Pulmonary artery endothelial cell (primary cell): ENCODE measurements at places on chromosomes 16 and 17. TPM values are rescaled to one million over a fixed set of nuclear protein-coding genes. Genes with fewer than 3 reads are reported as not detected.
A peak's percentile ranks its signal among the peaks of the same experiment; 100 is the strongest.

- DNase-seq: no peak
Observed at GRCh38 chr17:64020056-64020766, at the start of gene ICAM2. Gene ICAM2 (minus strand): TSS chr17:64020633. CDS start chr17:64006691, 13,942 bp downstream.

DNA sequence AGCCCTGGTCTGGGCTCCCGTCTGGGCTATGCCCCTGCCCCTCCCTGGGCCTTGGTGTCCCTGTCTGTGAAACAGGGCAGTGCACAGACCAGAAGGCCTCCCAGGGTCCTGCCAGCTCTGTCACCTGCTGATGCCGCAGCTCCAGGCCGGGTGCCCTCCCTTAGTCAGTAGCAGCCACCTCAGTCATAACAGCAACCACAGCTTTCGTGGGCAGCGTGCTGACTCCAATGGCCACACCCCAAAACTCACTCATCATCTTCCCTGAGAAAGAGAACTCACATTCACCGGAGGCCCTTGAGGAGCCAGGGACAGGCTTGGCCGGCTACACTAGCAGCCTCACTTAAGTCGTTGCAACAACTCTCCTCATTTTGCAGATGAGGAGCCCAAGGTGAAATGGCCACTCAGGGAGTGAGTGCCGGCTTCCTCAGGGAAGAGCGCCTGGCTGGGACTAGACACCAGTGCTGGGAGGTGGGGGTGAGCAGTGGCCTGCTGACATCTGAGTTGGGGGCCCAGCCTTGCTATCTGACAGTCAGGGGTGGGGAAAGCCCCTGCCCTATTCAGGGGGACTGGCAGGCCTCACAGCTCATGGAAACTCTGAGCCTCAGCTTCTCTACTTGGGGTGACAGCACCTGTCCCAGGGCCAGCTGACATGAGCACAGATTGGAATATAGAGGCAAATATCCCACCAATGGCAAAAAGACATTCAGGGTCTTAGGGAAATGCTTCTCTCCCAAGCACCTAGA, 22.6 kb downstream of the SLC5A10 start:
- no peak for DNase-seq

- DNase-seq: no peak
Observed at GRCh38 chr17:41796121-41796895, 9.8 kb upstream of the JUP start.

- DNase-seq: no peak
Observed at GRCh38 chr17:67171560-67171959, 73.4 kb downstream of the HELZ start.

TMC8 gene
- total RNA-seq: under 0.01 TPM in 1 of 2 replicates, not detected in the other

- peak; percentile 70 for DNase-seq
Observed at GRCh38 chr16:67542464-67542863, 13.8 kb downstream of the RIPOR1 start.

TMEM92 gene
- total RNA-seq: not detected in 2 replicates

ZNF205 gene
- 21.3 and 22.5 TPM in 2 replicates for total RNA-seq

DNA sequence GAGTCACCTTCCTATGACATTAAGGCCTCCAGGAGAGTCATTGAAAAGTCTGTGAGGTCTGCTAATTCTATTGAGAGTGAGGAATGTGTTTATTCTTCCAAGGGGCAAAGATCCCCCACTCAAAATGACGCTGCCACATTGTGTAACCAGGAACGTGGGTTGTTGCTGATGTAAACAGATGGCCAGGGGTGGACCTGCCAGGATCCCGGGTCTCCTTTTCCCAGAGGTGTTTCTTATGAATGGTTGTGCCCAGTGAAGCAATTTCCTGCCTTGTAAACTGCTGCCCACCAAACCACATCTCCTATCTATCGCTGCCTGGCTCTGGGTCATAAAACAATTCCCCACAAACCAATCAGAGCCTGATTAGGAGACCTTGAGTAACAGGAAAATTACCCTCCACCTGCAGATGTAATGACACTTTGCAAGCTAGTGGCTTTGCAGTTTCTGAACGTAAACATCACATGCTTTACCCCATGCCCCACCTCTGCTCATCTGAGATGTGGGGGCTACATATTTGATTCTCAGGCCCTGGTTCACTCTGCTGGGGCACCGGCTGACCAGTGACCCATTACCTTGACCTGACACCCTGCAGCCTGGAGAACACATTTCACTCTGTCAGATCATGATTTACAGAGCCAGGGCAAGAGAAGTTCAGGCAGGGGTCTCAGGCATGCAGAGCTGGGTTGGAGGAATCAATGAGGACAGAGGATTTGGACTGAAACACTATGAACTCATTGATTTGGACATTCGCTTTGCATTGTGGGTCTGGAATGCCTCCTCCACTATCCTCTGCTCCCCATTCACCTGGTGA, 33.1 kb upstream of the DDX52 start:
- DNase-seq: no peak

DNA sequence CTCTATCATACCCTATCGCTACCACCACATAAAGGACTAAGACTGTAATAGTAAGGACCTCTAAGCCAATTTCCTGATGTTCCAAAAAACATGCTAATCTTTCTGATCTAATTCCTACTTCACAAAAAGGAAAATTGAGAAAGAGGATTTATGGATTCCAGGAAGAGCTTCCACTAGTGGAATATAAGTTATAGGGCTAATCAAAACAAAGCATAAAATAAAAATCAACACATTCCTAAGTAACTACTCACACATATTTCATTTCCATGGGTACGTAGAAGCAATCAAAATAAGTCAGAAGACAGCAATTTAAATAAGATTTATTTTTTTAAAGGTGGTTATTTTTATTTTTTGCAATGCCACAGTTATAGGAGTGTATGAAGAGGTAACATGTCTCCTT, 12.4 kb downstream of the CCDC43 start:
- peak; percentile 20 for DNase-seq

DNA sequence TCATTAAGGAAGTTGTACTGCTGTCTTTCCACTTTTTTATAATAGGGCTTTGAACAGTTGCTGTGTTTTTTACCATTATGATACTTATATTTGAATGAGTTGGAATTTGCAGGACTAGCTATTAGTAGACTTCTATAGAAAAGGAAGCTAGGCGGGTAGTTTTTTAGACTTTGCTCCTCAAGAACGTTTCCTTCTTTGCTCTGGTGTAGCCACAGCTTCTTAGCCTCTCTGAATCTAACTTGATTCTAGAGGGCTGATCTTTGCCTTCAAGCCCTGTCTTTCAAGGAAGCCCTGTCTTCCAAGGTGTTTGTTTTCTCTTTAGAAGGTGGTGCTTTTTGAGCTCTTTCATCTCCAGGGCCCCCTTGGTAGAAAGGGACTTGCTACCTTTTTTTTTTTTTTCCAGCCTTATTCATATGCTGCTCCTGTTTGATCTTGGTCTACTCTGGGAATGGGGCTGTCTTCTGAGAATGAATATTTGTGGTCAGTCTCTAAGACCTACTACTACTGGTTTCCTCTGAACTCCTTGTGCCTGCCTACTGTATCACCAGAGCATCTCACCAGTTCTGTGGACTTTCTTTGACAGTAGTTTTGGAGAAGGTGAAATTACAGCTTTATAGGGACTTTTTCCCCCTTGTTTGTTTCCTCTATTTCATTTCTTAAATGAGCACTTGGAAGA, 52.3 kb upstream of the RASL10B start:
- DNase-seq: no peak

MYL4 gene
- total RNA-seq: 0.33 and 0.81 TPM in 2 replicates

CRHR1 gene
- not detected in 2 replicates for total RNA-seq

ABCA8 gene
- total RNA-seq: 45.5 and 51.0 TPM in 2 replicates

DNA sequence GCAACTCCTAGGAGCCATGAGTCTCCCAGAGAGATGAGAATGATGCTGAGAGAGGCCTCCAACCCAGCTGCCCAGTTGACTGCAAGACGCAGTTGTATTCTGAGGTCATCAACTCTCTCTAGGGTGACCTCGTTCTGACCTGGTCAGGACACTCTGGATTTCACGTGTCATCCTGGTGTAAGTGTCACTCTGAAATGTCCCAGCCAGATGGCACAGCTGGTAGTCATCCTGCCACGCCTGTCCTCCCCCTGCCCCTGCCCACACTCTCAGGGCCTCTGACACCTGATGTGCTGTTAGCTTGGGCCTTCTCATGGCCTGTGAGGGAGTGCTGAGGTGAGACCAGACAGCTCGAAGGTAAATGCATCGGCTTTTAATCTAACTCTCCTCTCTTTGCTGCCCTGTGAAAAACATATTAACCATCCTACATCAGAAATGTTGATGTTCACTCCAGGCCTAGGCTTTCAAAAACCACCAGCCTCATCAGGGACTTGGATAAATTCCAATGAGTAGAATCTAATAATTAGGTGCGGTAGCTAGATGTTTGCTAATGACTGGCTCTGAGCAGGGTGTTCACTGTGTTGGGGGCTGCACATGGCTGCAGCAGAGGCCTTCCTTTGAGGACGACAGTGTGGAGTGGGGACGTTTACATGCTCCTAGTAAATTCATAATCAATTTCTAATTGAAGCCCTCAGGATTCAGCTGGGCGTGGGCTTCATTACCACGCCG, 13.8 kb downstream of the MLYCD start:
- DNase-seq: no peak

- DNase-seq: no peak
Observed at GRCh38 chr16:86205521-86206245, 304.6 kb upstream of the FOXF1 start.

DNA sequence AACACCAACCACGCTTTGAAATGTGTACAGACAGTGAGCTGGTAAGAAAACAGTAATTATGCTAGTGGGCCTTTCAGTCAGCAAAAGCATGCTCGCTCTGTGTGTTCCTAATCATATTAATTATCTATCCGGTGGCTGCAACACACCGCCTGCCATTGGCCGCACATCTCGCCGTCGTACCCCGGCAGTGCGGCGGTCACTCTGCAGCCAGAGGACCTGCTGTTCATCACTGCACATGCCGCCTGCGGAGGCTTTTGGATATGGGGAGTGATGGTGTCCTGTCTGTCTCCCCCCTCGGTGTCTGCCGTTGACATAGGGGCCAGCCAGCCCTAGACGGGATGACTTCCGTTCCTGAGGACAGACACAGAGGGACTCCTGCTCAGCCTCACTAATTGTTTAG, 68.5 kb downstream of the RPA1 start:
- DNase-seq: no peak

GRCh38 chr17:73404246-73404645, 92.4 kb upstream of the CDC42EP4 start:
- DNase-seq: no peak

DNA sequence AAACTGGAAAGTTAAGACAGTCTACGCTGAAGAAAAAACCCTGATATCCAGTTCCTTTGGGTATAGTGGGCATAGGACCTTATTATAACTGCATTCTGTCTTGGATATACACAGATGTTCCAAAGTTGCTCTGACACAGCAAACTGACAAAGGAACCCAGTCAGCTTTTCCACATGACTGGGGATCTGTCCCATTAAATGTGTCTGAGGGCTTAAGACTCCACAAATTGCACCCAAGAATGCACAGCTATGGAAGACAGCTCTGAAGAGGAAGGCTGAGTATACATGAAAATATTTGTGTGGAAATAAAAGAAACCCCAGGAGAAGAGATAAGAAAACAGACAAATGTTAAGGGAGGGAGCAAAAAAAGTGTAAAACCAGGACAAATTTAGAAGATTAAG, 114.1 kb downstream of the SPAG9 start:
- no peak for DNase-seq

GRCh38 chr16:73126525-73126853, 78.6 kb upstream of the ZFHX3 start:
- no peak for DNase-seq

DNA sequence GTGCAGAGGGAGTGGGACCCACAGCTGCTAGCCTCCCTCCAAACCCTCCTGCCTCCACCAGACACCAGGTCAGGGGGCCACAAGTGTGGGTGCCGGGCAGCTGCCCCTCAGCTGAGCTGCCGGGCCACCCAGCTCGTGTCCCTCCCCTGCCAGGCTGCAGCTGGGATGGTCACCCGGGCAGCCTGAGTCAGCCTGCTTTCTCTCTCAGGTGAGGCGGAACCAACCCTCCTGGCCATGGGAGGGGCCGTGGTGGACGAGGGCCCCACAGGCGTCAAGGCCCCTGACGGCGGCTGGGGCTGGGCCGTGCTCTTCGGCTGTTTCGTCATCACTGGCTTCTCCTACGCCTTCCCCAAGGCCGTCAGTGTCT, 6.9 kb downstream of the SLC16A3 start:
- no peak for DNase-seq

WNK4 gene
- total RNA-seq: 0.33 and 2.6 TPM in 2 replicates

SCNN1B gene
- total RNA-seq: not detected in 2 replicates

GRCh38 chr16:67423611-67424260, 7.2 kb upstream of the HSD11B2 start:
- no peak for DNase-seq

DNA sequence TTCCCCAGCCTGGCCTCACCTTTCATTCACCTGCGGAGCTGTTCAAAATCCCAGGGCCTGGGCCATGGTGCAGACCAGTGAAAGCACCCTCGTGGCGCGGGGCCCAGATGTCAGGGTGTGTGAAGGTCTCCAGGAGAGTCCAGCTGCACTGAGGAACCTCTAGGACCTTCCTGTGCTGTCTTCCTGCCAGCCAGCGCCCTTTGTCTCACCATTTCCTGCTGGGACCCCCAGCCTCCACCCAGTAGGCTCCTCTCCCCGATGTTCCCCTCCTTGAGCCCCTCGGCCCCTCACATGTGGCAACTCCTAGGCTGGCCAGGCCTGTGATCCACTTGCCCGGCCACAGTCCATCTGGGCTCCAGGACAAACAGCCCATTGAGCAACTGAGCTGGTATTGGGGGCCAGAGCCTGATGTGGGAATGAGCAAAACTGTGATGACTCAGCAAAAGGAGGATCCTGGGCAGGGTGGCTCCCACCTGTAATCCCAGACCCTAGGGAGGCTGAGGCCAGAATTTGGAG, 677 bp downstream of the SULT1A2 start:
- no peak for DNase-seq

- DNase-seq: no peak
Observed at GRCh38 chr17:82151106-82151957, 53.3 kb upstream of the FASN start.

DNA sequence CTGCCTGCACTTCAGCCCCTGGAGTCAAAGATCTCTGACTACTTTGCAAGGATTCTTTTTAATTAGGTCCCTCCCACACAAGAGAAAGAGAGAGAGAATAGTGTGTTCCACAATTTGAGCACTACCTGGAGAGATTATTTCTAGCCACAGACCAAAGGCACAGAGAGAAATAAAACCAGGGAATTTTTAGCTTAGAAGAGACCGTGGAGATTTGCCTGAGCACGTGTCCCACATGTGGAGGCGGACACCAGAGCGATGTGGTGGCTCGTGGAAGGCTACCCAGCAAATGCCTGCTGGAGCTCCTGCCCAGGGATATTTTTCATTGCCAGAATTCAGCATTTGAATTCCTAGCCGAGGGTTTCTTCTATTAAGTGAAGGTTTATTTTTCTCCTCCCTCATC, 50.6 kb downstream of the MGAT5B start:
- no peak for DNase-seq

DNA sequence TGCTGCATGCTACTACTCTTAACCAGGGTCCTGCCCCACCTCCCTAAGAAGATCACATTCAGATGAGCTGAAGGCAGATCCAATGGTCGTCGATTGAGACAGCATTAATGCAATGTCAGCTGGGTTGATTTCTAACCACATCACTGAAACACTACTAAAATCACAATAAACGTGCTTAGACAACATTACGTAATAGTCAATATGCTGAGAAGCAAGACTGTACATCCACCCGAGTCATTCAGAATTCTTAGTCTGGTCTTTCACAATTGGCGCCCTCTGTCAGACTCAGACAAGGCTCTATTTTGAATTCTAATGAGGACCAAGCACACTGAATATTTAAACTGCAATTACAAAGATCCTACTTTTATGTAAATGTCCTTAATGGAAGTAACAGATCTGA, 205.2 kb downstream of the STX8 start:
- no peak for DNase-seq

GRCh38 chr17:38463451-38463858, 35.2 kb downstream of the ARHGAP23 start:
- no peak for DNase-seq

TBC1D3C gene
- total RNA-seq: 0.39 TPM in 1 of 2 replicates, not detected in the other

RHBDF1 gene
- 24.9 and 26.2 TPM in 2 replicates for total RNA-seq

KRTAP1-1 gene
- total RNA-seq: not detected in 2 replicates

GRCh38 chr17:7459961-7460545, 15.2 kb downstream of the CHRNB1 start:
- no peak for DNase-seq
